ENCODE measurements at places on chromosomes 4 and X.

GRCh38 chrX:63930140-63930539, 145.1 kb upstream of the ARHGEF9 start:
- DNase-seq = no peak

- no peak for DNase-seq
Measured at GRCh38 chrX:9298221-9298620, 166.6 kb upstream of the TBL1X start.

DNA sequence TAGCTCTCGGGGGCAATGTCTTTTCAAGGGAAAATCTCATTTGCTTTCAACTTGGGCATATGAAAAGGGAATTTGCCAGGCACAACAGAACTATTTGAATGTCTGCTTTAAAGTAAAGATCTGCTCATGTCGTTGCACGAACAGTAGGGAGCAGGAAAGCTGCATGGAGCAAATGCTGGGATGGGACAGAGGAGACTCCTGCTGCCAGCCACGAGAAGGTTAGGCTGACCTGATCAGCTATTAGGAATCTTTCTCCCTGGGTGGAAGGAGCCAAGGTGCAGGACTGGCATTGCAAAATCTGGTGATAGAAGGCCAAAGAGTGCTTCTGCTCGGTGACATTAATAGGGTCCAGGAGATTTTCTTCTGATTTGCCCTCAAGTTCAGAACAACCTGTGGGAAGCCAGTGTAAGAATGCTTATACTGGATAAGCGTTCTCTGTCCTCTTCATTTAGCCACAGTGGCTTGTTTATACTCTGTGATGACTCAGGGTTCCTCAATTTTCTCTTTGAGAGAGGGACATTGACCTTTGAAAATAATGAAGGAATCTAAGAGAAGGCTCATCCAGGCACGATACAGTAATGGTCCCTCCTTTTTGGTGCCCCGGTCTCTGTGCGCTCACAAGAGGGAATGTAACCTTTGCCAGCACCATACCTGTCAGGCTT, 22.9 kb downstream of the FHL1 start:
- DNase-seq = no peak

GRCh38 chr4:19971829-19972228, 279.9 kb upstream of the SLIT2 start:
- DNase-seq = no peak

GRCh38 chr4:18366892-18367291, 345.3 kb upstream of the LCORL start:
- peak; percentile 17 for DNase-seq

- no peak for DNase-seq
Measured at GRCh38 chrX:129930941-129931410, 25.0 kb downstream of the UTP14A start.

- no peak for DNase-seq
Measured at GRCh38 chr4:761739-762138, 56.1 kb downstream of the PCGF3 start.

DNA sequence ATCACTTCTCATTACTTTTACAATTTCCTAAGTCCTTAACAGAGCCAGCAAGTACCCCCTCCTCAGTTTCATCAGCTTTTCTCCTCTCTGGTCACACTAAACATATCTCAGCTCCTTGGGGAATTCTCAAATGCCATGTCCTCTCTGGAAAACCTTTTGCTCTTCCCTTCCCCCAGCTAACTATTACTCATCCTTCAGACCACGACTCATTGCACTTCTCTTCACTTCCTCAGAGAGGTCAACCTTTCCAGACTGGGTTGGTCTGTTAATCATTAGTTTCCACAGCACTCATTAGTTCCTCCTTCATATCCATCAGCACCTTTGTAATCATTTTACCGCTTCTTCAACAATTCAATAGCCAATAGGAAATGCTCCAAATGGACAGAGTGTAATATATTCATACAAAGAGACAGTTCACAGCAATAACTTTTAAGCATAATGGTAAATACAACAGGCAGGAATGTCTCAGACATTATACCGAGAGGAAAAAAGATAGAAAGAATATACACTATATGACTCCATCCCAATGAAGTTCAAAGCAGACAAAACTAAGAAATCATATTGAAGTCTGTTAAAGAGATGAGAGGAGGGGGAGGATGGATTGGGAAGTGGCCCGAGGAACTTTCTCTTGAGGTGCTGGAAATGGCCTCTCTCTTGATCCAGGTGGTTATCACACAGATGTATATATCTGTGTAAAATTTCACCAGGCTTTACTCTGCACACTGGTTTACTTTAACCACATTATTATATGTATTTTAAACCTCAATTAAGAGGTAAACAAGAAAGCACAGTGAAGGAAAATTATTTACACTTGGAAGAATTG, 39.6 kb downstream of the DDX60L start:
- DNase-seq = no peak

GRCh38 chr4:158936238-158936637, 166.6 kb upstream of the RAPGEF2 start:
- no peak for DNase-seq

- DNase-seq = no peak
Measured at GRCh38 chr4:2095236-2096072, 36.3 kb downstream of the NAT8L start.

DNA sequence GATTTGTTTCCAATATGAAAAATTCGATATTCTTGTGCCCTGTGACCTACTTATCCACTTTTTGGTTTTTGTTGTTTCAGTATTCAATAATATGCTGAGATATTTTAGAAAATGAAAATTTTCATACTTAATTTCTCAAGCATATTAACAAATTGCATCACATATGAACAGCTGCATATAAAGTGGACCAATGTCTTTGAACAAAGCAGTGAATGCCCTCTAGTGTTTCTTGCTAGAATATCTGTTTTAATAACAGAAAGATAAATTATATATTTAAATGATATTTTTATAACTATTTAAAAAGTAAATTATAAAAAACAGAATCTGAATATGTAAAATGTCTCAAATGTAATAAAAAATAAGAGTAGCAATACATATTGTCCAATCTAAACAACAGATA, 31.7 kb upstream of the INTU start:
- DNase-seq = no peak

DNA sequence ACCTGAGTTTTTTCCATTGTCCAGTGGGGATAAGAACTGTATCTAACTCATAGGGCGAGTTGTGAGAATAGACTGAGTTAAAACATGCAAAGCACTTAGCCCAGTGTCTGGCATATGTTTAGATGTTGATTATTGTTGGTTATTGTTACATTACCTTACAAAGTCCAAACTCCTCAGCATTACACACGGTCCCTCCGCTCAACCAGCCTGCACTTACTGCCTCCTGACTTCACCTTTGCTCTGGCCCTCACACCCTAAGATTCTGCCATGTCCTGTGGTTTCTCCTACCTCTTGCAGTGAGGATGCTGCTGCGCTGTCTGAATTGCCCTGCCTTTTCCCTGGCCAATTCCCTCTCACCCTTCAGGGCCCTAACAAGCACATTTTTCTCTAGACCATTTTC, 302.2 kb upstream of the GALNT7 start:
- no peak for DNase-seq

DNA sequence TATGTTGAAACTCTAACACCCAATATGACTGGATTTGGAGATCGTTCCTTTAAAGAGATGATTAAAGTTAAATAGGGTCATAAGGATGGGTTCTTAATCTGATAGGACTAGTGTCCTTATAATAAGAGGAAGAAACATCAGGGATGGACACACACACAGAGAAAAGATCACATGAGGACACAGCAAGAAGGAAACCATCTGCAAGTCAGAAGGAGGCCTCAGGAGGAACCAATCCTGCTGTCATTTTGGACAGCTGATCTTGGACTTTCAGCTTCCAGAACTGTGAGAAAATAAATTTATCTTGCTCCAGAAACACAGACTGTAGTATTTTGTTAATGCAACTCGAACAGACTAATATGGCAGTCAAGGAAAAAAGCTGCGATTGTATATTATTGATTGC, 631.5 kb downstream of the PCDH7 start:
- DNase-seq = no peak

DNA sequence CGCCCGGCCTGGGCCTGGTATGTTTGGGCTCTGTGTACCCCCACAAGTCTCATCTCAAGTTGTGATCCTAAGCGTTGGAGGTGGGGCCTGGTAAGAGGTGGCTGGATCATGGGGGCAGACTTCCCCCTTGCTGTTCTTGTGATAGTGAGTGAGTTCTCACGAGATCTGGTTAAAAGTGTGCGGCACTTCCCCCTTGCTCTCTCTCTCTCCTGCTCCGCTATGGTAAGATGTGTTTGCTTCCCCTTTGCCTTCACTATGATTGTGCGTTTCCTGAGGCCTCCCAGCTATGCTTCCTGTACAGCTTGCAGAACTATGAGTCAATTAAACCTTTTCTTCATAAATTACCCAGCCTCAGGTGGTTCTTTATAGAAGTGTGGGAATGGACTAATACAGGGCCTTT, 53.0 kb downstream of the CHST7 start:
- no peak for DNase-seq

DNA sequence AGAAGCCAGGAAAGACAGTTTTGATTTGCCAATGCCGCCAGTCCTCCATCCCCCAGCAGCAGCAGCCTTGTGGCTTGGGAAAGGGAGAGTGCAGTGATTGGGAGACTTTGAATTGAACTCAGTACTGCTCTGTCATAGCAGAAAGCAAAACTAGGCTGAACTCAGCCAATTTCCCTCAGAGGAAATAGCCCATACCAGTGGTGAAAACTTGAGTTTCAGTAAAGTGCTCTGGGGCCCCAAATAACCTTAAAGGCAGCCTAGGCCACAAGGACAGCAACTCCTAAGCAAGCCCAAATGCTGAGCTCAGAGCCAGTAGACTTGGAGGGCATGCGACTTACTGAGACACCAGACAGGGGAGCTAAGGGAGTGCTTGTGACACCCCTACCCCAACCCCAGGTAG, 2.0 kb upstream of the PROM1 start:
- no peak for DNase-seq

DNA sequence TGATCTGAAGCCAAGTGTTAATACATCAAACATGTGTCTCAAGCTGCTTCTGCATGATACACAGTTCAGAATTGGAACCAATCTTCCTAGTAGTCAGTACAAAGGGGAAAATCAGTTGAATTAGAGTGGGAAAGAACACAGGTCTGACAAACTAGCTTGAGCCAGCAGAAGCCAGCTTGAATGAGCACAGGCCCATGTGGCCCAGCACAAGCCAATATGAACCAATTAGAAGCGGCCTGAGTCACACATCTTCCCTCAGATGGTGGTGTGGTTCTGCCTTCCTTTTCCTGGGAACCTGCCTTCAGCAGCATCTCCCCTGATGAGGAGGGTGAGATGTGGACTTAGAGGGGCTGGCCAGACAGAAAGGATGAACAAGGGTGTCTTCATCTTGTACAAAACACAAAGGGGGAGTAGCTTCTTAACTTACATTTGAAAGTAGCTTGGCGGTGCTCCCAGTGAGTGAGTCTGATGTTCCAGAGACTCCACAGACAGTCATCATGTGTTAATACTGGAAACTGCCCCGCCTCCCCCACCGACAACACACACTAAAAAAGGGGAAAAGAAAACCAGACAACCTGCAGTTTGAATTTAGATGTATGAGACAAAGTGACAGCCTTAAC, 72.0 kb downstream of the FRMPD4 start:
- DNase-seq = no peak

DNA sequence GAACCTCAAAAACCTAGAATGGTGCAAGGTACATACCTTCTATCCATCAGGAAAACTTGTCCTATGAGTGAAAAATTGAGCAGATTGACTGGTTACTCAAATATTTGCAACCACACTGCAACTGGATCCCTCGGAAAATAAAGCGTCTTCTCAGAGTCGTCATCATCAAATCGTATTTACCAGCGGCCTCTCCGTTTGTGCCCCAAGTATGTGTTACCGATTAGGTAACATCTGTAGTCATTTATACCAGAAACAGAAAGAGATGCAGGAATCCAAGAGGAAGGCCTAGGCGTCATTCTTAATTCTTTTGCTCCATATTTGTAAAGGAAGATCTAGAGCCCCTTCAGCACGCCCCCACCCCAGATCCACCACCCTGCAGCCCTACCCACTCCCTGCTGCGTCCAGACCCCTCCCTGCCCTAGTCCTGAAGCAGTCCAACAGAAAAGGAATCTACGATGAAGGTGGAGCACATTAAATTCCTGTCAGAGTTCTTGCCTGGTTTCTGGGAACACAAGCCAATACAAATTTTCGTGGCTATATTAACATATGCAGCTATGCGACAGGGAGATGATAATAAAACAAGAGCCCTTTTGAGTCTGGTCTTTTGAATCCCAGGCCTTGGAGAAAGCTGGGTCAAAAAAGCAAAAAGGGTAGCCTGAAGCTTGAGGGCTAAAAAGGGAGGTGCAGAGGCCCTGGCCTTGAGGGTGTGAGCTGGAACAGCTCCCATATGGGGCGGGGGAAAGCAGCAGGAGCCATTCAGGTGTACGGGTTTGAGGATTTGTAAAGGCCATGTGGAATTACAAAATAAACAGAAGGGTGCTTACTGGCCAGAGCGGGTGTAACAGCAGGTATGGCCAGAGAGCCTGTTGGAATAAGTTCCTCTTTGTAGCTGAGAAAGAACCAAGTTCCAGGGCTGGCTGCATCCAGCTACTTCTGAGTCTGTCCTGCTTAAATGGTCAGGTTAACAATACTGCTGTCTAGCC, 77.0 kb downstream of the ZNF827 start:
- DNase-seq = no peak

DNA sequence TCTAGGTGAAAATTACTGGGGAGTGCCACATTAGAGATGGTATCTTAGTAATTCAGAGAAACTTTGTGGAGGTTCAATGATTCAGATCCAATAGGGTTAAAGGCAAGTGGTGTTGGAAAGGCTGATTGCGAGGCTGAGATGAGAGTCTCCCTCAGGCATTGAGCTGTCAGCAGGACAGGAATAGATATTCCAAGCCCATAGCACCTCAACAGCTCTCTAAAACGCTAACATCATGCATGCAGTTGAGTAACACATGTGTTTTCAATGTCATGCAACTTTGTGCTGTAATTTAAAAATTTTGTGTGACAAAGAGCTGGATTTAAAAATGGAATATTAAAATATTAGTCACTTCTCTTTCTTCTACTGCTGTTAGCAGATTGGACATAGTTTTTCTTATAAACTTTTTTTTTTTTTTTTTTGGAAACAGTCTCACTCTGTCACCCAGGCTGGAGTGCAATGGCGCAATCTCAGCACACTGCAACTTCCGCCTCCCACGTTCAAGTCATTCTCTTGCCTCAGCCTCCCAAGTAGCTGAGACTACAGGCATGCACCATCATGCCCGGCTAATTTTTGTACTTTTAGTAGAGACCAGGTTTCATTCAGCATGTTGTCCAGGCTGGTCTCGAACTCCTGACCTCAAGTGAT, 173.5 kb upstream of the C1QTNF7 start:
- no peak for DNase-seq

GRCh38 chr4:170423137-170423536, 333.4 kb upstream of the AADAT start:
- DNase-seq = no peak

- no peak for DNase-seq
Measured at GRCh38 chrX:53622431-53622830, 64.1 kb downstream of the HUWE1 start.
